ENCODE measurements at places on chromosomes 6 and 20. TPM values are rescaled to one million over a fixed set of nuclear protein-coding genes. Genes with fewer than 3 reads are reported as not detected.

- no peaks in the 10 kb centered on the region for H3K36me3 ChIP-seq
- no peaks in the 10 kb centered on the region for H3K4me1 ChIP-seq
- no peak overlapping the region for H3K27ac ChIP-seq
- no peak for DNase-seq
- no peak overlapping the region for H3K4me3 ChIP-seq
Measured at GRCh38 chr6:98764373-98764911, 69.9 kb upstream of the POU3F2 start.

DNA sequence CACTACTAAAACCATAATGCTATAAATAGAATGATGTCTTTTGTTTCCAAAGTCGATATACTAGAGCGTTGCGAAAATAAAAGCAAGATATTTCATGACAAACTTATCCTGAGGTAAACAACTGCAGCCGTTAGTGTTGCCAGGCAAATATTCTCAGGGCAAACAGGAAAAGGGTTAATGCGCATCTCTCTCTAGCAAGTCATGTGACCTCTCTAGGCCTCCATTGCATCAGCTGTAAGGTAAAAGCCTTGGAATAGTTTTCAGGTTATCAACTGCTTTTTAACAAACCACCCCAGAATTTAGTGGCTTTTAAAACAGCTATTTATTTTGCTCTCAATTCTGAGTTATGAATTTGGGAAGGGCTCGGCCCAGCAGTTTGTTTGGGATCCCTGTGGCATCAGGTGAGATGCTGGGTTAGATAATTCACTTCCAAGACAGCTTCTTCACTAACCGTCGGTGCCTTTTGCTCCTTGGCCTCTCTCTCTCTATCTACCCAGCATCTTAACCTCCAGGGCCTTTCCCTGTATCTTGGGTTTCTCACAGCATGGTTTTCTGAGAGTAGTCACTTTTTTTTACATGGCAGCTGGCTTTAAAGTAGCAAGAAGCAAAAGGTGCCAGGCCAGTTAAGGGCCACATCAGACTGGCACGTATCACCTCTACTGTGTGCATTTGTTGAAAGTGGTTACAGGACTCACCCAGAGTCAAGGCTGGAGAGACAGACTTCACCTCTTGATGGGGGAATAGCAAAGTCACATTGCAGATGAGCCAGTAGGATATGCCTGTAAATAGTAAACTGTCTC is 39.2 kb upstream of the LTV1 start:
- no peak for DNase-seq
- H3K36me3 ChIP-seq: no peaks in the 10 kb centered on the region
- H3K4me3 ChIP-seq: no peak overlapping the region
- H3K4me1 ChIP-seq: no peaks in the 10 kb centered on the region
- H3K27me3 ChIP-seq: no peaks in the 10 kb centered on the region

The MATN4 gene
- polyA plus RNA-seq: not detected

DNA sequence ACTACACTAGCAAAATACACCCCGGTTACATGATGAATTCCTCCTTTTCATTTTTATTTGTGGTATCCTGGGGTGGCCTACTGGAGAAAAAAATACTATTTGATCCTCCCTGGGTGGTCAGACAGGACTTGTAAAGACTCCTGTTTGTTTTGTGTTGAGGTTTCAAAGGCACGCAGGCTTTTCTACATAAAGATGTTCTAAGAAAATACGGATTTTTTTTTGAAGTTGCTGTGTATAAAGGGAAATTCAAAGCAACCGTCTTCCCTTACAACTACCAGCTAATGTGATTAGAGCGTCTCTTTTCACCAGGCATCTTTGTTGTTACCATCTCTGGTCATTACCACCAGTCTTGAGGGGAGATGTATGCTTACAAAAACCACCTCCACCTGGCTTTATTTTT is 187.1 kb downstream of the SOX4 start:
- H3K4me1 ChIP-seq: no peaks in the 10 kb centered on the region
- DNase-seq: no peak
- H3K36me3 ChIP-seq: no peaks in the 10 kb centered on the region

DNA sequence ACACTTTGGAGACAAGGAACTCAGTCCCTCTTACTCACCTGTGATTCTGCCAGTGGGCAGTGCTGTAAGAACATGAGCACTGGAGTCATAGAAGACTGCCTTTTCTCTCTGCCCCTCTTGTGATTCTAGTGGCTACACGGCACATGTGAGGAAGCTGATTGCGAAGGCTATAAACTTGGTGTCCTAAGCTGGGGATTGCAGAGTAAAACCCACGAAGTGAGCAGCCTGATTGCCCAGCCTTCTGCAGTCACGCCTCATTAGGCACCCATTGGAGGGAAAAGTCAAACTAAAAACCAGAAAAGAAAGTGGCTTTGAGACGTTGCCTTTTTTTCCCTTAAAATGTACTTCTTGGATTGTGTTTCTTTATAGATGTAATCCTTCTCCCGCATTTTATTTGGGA is 748.4 kb upstream of the CHD6 start:
- no peak for DNase-seq
- no peaks in the 10 kb centered on the region for H3K27me3 ChIP-seq
- no peaks in the 10 kb centered on the region for H3K4me1 ChIP-seq
- H3K4me3 ChIP-seq: no peak overlapping the region

The BHLHE23 gene
- polyA plus RNA-seq: not detected

- H3K36me3 ChIP-seq: no peaks in the 10 kb centered on the region
- no peaks in the 10 kb centered on the region for H3K27me3 ChIP-seq
- H3K4me3 ChIP-seq: no peak overlapping the region
Measured at GRCh38 chr20:22204801-22205200, 379.6 kb downstream of the FOXA2 start.

DNA sequence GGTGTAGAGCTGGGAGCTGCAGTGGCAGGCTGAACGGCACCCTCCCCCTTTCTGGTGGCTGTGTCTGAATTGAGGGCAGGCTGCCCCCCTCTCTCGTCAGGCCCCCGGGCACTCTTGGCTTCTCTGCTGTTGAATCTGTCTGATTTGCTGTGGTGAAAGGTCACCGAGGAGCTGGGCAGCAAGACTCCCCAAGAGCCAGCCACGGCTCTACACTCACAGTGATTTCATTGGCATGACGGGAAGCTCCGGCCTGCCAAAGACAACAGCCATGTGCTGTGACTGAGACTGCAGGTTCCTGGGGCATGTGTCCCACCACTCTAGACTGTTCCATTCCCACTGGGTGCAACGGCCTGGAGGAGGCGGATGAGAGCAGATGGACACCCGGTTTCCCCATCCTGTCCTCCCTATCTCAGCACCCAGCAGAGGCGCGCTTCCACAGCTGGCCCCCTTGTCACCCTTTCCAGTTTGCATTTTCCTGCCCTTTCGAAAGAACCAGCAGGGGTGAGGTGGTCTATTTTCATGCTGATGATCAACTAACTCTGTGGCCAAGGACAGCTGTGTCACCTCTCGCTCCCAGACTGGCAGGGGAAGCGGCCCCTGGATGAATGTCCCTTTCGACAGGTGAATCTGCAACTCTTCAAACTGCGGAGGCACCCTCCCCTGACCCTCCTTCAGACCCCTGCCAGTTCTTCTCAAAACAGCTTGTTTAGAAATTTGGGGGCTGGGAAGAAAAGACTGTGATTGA is 2.2 kb downstream of the APCDD1L start:
- peaks cover 15% of the 10 kb centered on the region for H3K4me1 ChIP-seq
- no peak overlapping the region for H3K4me3 ChIP-seq
- no peak overlapping the region for H3K27ac ChIP-seq
- H3K27me3 ChIP-seq: peaks cover 52% of the 10 kb centered on the region

DNA sequence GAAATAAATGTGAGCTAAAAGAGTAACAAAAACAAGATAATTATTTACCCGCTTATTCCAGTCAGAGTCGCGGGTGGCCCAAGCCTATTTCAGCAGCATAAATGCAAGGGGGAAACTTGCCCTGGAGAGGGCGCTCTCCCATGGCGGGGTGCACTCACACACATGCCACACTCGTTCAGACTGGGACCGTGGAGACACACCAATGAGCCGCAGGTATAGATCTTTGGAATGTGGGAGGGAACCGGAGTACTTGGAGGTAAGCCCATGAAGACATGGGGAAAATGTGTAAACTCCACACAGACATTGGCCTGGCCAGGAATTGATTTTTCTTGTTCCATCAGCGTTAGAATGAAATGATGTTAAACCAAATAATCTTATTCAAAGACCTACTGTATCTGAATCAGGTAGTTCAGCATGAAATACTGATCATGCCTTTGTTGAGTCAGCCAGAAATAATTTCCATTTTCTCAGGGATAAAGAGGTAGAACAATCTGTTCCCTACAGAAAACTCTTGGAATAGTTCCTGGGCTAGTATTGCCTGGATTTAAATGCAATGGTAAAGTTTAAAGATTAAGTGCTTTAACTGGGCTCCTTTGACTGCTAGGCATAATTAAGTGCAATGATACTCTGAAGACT is 191.5 kb downstream of the MCHR2 start:
- peaks cover 5% of the 10 kb centered on the region for H3K4me1 ChIP-seq
- no peak overlapping the region for H3K27ac ChIP-seq
- H3K4me3 ChIP-seq: no peak overlapping the region
- no peaks in the 10 kb centered on the region for H3K36me3 ChIP-seq
- H3K27me3 ChIP-seq: no peaks in the 10 kb centered on the region
- no peak for DNase-seq

The VARS1 gene
- polyA plus RNA-seq: 26.3 TPM

The PCSK2 gene
- not detected for polyA plus RNA-seq

- no peaks in the 10 kb centered on the region for H3K4me1 ChIP-seq
- no peaks in the 10 kb centered on the region for H3K36me3 ChIP-seq
- H3K4me3 ChIP-seq: no peak overlapping the region
- H3K27me3 ChIP-seq: no peaks in the 10 kb centered on the region
- H3K27ac ChIP-seq: no peak overlapping the region
Measured at GRCh38 chr6:163913045-163913444, 498.5 kb downstream of the QKI start.

DNA sequence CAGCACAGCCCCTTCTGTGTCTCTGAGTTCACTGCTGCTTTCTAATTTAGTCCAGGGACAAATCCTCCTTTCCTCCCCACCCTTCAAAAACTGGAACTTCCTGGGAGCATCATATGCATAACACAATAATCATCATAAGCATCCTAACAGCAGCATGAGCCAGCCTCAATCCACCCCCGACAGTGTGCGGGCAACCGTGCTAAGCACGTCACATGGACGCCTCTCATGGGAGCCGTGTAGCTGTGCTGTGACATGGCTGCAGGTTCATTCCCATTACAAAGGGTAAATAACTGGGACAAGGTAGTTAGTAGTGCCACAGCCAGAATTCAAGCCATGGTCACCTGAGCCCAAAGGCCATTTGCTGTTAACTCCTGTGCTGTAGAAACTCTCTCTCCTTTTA is 24.5 kb upstream of the ULBP3 start:
- H3K4me3 ChIP-seq: no peak overlapping the region
- no peak for DNase-seq
- no peak overlapping the region for H3K27ac ChIP-seq

DNA sequence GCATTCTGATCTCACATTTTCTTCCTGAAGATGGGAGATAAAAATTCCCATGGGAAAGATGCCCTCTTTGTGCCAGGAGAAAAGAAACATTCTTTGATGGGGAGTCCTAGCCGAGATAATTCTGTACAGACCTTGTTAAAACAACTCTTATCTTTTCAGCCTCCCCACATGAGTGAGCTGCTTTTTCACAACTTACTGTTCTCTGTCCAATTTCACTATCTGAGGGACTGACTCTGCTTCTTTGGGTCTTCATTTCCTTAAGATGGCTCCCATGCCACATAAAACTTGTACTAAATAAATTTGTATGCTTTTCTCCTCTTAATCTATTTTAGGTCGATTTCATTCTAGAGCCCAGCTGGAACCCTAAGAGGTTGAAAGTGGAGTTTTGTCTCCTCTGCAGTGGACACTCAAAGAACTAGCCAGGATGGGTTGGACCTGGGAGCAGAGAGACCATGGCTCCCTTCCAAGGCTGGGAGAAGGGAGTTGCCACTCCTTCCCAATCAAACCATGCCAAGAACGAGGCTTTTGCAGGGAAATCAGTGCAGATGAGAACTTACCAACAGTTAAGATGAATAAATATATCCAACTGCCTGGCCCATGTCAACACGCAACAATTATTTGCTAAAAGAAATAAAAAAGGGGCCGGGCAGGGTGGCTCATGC is 285.8 kb upstream of the SULF2 start:
- DNase-seq: no peak
- H3K4me3 ChIP-seq: no peak overlapping the region
- H3K27ac ChIP-seq: no peak overlapping the region
- H3K4me1 ChIP-seq: no peaks in the 10 kb centered on the region
- H3K36me3 ChIP-seq: no peaks in the 10 kb centered on the region
- peaks cover 4% of the 10 kb centered on the region for H3K27me3 ChIP-seq
